ENCODE measurements at places on chromosomes 1 and 21.

DNA sequence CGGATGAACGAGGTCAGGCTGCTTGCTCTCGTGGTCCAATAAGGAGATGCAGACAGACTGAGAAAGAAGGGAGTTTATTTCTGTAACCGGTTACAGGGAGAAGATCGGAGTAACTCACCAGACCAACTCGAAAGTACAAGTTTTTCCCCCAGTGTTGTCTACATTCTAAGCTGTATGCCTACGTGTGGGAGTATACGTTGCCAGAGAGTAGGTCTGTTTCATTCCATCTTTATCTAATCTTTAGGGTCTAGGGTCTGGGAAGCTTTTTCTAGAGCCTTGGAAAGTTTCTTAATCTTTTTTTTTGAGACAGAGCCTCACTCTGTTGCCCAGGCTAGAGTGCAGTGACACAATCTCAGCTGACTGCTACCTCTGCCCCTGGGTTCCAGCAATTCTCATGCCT lies 4.7 kb upstream of the PADI1 start:
- no peak for DNase-seq

GRCh38 chr1:226827458-226827857 lies 43.0 kb upstream of the PSEN2 start:
- DNase-seq = peak; percentile 47

DNA sequence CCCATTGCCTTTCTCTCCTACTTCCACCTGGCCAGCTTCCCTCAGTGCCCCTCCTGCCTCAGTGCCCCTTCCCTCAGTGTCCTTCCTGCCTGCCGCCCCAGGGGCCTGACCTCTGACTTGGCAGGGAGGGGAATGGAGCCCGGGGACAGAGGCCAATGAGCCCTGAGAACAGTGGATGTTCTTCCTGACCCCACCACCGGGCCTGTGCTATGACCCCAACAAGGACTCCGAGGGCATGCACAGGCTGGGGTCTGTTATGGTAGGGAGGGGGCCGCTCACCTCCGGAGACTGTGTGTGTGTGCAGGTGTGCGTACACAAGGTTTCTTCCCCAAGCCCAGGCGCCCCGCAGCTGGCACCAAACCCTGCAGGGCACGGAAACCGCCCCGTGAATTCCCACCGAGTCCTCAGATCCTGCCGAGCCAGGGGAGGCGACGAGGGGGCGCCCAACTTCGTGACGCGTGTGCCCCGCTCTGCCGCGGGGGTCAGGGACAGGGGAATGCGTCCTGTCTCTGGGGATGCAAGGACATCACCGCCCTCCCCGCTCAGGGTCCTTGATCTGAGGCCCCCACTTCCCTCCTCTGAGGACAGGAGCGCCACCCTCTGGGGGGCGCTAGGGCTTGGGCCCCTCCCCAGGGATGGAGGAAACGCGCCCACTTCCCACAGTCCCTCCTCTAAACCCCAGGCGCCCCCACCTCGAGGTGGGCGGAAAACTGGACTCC lies 766 bp downstream of the RAP1GAP start:
- no peak for DNase-seq

- no peak for DNase-seq
Measured at GRCh38 chr1:205424901-205425600, 3.2 kb upstream of the LEMD1 start.

GRCh38 chr1:89044970-89045721 lies 19.9 kb downstream of the GBP1 start:
- no peak for DNase-seq

DNA sequence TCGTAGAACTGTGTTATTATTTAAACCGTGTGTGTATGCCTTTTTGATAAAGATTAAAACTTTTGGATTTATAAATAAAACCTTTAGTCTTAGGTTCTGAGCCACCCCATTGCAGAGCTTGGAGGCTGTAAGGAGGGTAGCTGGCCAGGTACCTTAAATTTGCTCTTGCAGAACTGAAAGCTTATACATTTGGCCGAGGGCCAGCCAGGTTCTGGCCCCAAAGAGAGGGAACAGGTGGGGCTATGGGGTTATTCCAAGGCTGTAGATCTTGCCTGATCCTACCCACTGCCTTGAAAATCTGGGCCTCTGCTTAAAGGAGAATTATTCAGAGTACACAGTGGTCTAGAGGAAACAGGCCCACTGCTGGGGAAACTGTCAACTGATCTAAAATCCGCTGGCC lies 59.6 kb downstream of the CAMK2N1 start:
- no peak for DNase-seq

DNA sequence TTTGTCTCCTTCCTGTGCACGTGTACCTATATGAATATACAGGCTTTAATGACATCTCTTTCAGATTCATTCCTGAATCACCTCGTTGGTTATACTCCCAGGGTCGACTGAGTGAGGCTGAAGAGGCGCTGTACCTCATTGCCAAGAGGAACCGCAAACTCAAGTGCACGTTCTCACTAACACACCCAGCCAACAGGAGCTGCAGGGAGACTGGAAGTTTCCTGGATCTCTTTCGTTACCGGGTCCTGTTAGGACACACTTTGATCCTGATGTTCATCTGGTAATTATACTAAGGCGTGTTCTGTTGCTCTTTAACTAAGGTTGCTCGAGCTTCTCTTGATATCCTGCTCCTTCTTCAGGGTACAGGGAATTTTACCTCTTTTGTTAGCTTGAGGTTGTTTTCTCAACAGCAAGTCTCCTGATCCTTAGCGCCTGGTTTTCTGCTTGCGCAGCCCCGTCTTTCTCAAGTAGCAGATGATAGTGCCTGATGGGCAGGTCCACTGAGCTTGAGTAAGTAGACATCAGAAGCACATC lies 55.1 kb downstream of the SLC22A15 start:
- no peak for DNase-seq

DNA sequence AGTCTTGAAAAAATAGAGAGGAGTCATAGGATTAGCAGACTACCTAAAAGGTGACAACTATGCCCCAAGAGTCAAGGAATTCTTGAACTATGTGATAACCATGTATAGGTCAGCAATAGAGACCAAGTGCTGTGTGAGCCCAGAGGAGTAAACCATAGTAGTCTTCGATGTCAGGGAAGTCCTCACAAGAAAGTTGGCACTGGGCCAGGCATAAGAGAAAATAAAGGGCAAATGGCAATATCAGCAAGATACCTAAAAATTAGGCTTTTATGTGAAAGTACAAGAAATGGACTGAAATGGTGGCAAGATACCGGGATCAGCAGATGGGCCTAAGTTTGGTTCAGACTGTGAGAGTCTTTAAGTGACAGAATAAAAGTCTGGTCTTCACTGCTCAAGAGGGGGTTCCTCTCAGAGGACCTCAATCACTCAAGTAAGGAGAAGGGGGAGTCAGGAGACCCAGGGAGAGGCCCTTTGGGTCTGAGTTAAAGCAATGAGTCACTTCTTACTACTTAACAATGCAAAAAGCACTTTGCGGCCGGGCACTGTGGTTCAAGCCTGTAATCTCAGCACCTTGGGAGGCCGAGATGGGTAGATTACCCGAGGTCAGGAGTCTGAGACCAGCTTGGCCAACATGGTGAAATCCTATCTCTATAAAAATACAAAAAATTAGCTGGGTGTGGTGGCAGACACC lies 95.0 kb downstream of the TEX35 start:
- DNase-seq = no peak

- DNase-seq = no peak
Measured at GRCh38 chr1:3037281-3038040, 16.2 kb downstream of the ACTRT2 start.

- DNase-seq = no peak
Measured at GRCh38 chr1:59765011-59765730, 49.6 kb upstream of the HOOK1 start.

DNA sequence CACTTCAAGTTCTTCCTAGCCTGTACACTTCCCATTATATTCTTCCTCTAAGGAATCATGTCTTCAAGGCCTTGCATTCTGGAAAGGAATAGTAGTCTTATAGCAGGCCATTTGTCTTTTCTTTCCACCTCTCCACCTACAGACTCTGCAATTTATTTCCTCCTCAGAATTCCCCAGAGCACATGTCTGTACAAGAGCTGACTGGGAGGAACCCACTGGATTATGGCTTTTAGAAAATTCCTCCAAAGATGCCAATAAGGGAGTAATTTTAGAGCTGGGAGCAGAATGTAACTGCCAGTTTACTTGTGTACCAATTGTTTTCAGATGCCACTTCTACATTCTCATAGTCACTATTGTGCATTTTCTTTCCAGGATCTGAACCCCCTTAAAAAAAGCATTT lies 3.4 kb upstream of the PSMG1 start:
- DNase-seq = no peak

GRCh38 chr1:209870151-209870831 lies 42.5 kb downstream of the UTP25 start:
- DNase-seq = no peak

DNA sequence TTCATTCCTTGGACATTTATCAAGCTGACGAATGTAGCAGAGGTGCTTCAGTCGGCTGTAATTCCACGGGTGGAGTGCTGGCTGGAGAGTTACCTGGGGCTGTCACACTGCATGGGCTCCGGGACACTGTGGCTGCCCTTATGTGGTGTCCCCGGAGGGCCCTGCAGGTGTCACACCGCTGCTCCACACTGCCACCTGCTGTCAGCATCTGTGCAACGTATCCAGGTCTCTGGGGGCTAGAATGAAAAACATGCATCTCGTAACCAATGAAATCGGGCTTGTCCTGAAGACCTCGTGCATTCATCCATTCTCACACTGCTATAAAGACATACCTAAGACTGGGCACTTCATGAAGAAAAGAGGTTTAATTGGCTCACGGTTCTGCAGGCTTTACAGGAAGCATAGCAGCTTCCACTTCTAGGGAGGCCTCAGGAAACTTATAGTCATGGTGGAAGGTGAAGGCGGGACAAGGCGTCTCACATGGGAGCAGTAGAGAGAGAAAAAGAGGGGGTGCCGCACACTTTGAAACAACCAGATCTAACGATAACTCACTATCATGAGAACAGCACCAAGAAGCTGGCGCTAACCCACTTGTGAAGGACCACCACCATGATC lies 46.7 kb upstream of the PCBP3 start:
- peak; percentile 80 for DNase-seq

DNA sequence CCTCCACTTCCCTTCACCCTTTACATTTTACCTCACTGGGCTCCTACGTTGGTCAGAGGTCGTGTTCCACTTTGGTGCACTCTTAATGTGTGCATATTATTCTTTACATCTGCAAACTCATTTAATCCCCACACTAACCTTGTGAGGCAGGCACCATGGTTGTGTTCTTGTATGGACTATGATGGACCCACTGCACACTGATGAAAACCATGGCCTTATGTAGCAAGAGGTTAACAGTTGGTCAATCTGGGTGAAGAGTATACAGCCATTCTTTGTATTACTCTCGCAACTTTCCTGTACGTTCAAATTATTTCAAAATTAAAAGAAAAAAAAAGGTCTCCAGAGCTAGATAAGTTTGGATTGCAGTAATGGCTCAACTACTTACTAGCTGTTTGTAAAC lies 78.5 kb downstream of the RUNX1 start:
- no peak for DNase-seq

- no peak for DNase-seq
Measured at GRCh38 chr1:36894824-36895223, 139.5 kb downstream of the GRIK3 start.

- no peak for DNase-seq
Measured at GRCh38 chr1:230256896-230257295, 169.2 kb downstream of the PGBD5 start.

DNA sequence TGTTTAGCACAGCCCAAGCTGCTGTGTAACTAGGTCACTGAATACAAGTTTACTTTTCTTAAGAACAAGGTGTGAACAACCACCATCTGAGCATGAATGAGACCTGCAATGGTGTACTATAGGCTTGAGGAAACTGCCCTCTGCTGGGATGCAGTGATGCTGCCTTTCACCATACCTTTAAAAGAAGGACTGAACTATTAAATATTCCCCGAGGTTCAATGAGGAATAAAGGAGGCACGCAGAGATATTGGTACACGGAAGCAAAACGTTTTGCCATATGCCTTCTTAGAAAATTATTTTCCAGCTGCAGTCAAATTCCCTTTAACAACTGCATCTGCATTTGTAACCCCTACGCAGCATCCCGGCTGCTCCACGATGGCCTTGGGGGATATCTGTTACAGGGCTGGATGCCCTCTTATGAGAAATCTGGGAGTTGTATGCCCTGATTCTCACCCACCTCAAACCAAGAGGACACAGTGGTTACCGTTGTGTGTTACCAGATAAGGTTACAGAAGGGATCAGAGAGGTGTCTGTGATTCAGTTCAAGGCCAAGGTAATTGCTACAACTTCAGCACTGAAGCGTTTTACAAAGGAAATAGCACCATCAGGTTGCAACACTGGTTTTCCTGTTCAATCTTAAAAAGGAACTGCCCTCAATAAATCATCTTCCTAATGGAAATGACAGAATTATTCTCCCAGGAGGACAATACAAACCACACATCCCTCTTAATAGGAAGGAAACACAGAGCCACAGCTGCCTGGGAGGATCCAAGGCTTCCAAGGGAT lies 470.5 kb downstream of the LTN1 start:
- no peak for DNase-seq

DNA sequence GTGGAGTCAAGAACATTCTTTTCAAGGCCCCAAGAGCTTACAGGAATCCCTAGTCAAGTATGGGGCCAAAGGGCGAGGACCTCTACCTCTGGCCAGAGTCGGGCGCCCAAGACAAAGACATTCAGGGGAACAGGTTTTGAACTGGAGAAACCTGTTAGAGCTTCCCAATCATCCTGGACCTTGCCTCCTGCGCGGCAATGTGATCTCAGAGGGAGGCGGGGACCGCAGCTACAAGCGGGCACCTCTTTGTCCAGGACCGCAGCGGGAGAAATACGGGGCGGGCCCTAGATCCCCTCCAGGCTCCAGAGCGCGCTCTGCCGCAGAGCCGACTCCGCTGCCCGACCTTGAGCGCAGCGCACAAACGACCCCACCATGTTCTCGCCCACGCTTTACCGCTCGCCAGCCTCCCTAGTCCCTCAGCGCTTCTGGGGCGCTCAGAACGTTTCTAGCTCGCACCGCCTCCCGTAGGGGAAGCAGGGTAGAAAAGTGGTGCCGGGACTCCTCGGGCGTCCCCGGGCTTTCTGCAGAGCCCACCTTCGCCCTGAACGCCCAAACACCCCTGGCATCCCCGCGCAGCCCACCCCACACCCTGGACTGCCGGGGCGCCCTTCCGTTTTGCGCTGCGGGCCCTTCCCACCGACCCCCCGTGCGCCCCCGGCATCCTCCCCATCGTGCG lies 28.1 kb downstream of the RABIF start:
- DNase-seq = peak; percentile 44

- DNase-seq = no peak
Measured at GRCh38 chr1:232308616-232309015, 321.3 kb downstream of the SIPA1L2 start.

GRCh38 chr1:50930193-50930592 lies 29.9 kb downstream of the FAF1 start:
- DNase-seq = no peak
